ENCODE measurements at places on chromosomes 1 and 21.

DNA sequence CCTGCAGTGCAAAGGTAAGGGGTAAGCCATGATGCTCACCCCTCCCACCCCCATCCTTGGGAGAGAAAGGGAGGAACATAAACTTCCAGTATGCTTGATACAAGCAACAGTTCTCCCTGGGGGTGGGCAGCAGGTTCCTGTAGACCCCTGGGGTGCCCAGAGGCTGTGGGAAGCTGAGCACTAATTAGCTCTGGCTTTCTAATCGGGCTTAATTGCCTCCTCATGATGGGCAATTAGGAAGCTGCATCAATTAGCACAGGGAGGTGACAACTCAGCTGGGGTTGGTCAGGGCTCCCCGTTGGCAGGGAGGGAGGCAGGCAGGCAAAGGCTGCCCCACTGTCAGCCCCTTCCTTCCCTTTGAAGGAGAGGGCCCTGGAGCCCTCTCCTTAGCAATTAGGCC is 15.7 kb upstream of the LMNA start:
- no peak for DNase-seq

GRCh38 chr1:231508941-231509340 is 19.5 kb upstream of the TSNAX start:
- DNase-seq: no peak

DNA sequence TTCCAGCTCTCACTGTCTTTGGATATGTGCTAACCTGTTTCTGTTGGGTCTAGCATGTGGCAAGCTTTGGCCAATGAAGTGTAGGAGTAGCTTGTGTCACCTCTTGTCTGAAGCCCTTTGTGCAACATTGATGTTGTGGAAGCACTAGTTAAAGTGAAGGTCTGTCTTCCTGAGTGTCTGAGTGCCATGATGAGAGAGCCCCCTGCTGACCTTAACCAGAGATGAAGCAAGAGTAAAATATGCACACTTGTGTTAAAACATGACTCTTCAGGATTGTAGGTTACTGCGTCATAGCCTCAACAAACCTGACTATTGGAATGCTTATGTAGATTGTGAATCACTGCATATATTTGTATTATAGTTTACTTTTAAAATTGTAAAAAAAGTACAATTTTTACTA is 103.7 kb downstream of the NCAM2 start:
- DNase-seq: no peak

- no peak for DNase-seq
Observed at GRCh38 chr1:198298640-198299039, 141.8 kb downstream of the NEK7 start.

DNA sequence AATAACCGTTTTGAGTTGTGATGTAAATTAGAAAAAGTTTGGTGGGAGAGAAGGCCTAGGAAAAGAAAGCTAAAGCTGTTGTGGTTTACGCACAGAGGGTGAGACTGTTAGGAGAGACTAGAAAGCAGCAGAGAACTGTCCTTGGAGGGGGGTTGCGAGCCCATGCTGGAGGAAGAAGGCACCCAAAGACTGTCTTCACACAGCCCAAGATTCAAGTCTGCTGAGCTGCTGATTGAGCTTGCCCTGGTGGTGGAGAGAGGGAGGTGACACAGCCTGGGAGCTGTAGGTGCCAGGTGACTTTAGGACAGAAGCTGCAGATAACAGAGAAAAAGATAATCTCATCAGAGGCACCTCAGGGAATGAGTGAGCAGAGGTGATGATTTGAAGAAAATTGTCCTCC is 18.3 kb upstream of the TLR5 start:
- DNase-seq: no peak

- DNase-seq: no peak
Observed at GRCh38 chr1:56194701-56195300, 384.6 kb downstream of the PLPP3 start.

DNA sequence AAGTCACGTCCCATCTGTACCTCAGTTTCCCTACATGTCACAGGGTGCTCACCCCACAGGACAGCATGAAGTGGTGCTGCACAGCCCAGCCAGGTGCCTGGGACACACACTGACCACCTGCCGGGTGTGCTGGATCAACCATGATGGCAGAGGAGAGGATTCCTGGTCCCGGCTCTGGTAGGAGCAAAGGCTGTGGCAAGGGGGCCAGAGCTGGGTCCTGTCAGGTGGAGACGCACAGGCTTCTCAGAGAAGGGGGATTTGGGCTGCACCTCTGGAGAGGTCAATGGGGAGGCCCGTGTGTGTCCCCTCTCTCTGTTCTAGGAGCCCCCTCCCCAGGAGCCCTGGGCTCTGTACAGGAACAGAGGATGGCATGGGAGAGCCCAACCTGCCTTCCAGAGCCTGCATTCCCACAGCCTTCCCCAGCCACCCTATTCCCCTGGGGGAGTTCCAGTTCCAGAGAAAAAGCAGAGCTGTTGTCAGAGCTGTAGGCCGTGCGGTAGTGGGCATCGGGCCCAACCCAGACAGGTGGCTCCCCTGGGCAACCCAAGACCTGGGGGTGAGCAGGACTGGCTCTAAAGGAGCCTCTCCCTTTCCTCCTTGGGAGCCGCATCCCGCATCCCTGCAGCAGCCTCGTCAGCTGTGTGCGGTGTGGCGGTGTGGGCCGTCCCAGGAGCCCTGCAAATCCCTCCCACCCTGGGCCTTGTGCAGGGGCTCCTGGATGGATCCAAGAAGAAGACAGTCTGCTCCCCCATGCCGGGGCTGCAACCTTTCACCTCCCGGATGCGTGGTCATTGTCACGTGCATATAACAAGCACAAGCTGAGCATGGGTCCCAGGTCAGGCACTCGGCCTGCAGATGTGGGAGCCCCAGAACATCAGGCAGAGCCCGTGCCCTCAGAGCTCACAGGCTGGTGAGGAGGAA is 2.9 kb upstream of the TFF3 start:
- DNase-seq: no peak

DNA sequence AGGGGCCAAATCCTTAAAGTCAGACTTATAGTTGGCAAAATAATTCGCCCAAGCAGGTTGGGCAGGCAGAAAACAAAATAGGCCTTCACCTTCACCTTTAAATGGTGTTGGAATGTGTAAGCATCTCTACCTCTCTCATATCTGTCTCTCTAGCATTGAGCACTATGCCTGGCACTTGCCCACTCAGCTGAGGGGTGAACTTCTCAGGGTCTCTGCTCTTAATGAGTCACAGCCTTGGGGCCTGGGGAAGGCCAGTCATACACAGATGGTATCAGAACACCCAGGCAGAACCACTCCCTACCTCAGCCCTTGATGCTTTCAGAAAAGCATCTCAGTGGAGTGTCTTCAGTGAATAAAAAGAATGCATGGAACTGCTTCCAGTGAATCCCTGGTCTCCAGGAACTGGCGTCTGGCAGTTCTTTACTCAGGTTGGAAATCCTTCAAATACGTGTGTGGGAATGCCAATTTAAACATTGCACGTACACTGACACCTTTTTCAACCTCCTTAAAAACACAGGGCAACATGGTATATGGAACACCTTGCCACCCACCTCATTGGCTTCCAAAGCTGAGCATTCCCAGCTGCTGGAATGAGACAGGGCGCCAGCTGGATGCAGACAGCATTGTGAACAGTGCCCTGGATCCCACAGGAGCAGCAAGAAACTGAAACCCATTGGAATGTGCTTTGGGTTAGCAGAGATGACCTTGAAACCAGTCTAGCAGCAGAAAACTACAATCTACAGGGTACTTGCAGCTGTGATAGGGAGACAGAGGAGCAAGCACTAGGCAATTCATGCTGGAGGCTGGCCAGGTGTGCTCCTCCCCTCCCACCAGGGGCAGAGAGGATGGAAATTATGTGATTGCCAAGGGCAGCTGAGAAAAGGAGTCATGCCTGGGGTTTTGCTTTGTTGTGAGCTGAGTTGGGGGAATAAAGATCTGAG is 30.0 kb downstream of the ZNF697 start:
- DNase-seq: no peak

DNA sequence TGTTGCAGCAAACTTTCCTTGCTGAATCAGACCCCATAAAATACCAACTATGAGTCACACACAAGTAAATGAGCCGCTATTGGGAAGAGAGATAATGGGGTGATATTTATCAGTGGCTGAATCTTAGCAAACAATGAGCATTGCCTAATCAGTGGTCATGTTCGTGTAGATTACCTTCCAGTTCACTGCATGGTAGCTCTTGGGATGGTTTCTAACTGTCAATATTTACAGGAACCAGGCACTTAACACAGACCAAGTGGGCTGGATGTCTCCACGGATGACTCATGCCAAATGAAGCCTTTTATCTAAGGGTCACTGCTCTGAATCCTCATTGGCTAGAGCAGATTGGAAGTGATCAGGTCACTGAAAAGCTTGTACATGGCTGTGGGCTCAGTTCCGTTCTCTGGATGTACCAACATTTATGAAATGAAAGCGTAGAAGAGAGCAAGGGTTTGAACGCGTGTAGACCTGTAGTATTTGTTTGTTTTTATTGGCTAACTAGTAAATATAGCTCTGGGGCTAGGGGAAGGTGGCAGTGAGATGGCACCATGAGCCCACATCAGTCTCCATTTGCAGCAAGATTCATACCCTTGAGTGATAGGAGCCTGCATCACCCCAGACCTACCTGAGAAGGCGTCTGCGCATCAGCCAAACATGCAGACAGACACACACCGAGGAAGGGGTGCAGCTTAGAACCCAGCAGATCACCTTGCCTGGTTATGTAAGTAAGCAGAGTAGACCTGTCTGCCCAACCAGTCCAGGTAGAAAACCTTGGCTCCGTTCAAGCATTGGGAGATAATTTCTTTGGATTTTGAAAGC is 153.3 kb downstream of the TOMM20 start:
- DNase-seq: no peak

DNA sequence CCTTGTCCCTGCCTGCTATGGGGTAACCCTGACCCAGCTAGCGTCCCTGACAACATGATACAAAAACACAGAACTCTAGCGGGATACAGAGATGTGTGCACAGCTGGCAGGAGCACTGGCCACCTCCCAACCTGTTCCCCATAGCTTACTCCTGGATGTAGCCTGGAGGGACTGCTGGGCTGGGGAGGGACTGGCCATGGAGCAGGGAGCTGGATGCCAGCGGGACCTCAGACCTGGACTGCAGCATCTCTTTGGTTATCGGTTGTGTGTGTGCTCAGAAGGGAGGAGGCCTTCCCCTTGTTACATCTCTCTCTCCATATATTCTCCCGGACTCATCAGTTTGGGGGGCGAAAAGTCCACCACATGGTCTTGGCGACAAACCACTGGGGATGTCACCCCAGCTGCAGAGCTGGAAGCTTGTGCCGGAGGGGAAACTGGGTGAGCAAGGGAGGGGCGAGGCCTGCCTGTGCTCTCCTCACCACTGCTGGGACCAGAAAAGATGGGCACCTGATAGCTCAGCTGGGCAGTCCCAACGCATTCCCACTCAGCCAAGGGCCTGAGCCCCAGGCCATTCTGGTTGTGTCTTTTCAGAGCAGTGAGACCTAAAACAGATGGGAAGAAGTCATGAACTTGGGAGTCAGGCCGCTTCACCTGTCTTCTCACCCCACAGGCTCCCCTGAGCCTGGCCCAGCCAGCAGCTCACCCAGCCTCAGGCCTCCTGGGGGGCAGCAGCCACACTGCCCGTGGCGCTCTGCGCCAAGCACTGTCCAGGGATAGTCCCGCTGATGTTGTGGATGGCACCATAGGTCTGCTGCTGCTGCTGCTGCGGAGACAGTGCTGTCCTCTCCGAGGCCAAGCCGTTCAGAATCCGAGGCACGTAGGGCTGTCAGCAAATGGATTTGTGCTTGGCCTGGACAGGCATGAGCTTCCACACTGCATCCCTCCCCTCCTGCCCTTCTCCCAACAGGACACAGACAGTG is 35.6 kb downstream of the TMEM63A start:
- no peak for DNase-seq

DNA sequence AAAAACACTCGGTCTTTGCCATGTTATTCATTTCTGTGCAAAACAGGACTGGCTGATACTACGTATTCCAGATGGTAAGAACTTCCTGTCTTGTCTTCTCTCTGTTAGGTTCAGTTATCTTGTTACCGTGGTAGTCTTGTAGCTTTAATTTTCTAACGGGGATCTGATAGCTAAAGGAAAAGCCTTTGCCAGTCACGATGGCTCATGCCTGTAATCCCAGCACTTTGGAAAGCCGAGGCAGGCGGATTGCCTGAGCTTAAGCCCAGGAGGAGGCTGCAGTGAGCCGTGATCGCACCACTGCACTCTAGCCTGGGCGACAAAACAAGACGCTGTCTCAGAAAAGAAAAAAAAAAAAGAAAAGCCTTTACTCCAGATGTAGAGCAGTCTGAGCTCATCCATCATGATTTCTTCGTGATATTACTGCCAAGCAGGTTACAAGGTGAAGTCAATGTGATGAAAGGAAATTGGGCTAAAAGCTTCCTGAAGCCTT is 11.1 kb upstream of the MSTO1 start:
- no peak for DNase-seq

DNA sequence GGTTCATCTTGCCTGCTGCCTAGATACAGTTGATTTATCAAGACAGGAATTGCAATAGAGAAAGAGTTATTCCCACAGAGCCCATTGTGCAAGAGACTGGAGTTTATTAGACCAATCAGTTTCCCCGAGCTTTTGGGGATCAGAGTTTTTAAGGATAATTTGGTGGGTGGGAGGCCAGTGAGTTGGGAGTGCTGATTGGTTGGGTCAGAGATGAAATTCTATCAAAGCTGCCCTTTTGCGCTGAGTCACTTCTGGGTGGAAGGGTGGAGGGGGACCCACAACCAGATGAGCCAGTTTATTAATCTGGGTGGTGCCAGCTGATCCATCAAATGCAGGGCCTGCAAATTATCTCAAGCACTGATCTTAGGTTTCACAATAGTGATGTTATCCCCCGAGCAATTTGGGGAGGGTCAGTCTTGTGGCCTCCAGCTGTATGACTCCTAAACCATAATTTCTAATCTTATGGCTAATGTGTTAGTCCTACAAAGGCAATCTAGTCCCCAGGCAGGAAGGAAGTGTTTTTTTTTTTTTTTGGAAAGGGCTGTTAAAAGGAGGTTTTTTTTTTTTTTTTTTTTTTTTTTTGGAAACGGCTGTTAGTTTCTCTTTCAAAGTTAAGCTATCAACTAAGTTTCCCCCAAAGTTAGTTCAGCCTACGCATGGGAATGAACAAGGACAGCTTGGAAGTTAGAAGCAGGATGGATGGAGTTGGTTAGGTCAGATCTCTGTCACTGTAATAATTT is 7.4 kb downstream of the SLC16A4 start:
- no peak for DNase-seq

DNA sequence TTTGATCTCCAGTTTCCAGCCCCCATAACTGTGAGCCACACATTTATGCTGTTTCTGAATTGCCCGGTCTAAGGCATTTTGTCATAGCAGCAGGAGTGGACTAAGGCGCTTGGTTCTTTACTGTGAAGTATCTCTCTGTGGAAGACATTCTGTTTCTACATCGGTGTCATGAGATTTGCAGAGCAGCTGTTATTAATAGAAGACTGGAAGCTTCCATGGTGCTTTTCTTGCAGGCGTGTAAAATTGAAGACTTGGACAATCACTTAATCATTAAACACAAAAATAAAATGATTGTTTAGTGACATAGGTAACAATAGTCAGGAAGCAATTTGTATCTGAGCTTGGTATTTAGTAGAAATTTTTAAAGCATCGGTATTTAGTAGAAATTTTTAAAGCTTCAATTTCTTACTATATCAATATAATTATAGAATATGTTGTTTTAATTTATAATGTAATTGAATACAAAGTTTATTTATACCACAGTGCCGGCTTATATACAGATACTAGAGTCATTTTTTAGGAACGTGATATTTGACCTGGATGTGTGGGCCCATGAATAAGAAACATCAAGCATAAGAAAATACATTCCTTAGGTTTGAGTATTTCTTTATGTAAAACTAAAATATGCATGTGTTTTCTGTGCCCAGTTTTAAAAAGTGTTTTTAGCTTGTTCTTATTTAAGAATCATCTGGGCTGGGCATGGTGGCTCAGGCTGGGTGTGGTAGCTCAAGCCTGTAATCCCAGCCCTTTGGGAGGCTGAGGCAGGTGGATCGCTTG is 60.6 kb upstream of the COL6A1 start:
- no peak for DNase-seq

Measured in CD4-positive, alpha-beta T cell treated with Interleukin-15 for 4 hours (primary cell).